ENCODE measurements at places on chromosomes 3 and 15.

- DNase-seq = no peak
Measured at GRCh38 chr3:15102836-15103235, 3.9 kb upstream of the RBSN start.

DNA sequence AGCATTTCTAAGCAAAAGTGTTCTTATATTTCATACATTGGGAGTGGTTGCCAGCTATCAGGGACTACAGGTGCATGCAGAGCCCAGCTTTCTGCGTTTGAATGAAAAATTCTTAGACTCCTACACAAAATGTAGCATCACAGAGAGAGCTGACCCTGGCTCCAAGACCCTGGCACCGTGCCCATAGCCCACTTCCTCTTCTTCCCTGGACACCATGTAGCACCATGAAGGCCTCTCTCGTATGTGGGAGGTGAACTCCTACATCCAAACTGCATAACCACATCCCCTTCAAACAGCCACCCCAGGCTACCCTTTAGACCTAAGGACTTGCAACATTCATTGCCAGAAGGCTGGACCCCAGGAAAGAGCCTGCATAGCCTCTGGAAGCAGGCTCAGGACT is 35.8 kb upstream of the ATOSA start:
- DNase-seq = no peak

- no peak for DNase-seq
Measured at GRCh38 chr3:118435851-118436350, 598.7 kb downstream of the IGSF11 start.

GRCh38 chr15:51232581-51232980 is 105.8 kb downstream of the CYP19A1 start:
- no peak for DNase-seq

GRCh38 chr15:57343048-57343447 is 33.3 kb upstream of the CGNL1 start:
- DNase-seq = no peak
